K562 (cell line): ENCODE measurements at places on chromosomes 13 and 19. TPM values are rescaled to one million over a fixed set of nuclear protein-coding genes. Genes with fewer than 3 reads are reported as not detected.

DNA sequence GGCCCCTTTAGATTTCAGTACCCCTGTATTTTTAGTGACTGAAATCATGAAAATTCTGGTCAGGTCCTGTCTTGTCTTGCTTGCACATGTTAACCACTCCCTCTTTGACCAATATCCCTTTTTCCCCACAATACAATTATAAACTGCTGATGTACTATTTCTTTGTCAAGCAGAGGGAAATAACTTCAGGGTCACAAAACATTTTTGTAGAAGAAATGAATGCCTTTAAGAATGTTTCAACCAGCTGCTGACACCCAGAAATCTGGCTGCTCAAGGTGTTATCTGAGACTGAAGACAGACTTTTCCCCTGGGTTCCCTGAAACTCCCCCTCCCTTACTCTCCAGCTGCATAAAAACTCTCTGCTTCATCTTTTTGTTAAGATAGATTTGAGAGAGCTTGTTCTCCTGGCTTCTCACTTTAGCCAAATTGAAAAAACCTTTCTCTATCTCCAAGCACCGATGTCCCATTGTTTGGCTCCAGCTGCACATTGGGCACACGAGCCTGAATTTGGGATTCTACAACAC, 18.4 kb upstream of the ACOD1 start:
- no peak for DNase-seq

GRCh38 chr13:67806796-67807195, 576.7 kb upstream of the PCDH9 start:
- no peak for DNase-seq

- no peak for DNase-seq
These were observed 171.7 kb upstream of the MAB21L1 start for GRCh38 chr13:35648201-35648600.

GRCh38 chr19:57210381-57210780, 19.1 kb downstream of the ZNF264 start:
- DNase-seq: no peak

- no peak for DNase-seq
These were observed 1.1 kb downstream of the SLITRK1 start for GRCh38 chr13:83881140-83881684.

DNA sequence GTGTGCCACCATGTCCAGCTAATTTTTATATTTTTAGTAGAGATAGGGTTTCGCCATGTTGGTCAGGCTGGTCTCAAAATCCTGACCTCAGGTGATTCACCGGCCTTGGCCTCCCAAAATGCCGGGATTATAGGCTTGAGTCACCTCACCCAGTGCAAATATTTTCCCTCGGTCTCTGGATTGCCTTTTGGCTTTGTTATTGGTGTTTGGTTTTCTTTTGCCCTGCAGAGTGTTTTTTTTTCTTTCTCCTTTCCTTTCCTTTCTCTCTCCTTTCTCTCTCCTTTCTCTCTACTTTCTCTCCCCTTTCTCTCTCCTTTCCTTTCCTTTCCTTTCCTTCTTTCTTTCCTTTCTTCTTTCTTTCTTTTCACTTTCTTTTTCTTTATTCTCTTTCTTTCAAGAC, 33.2 kb downstream of the KDM4B start:
- DNase-seq: no peak

DNA sequence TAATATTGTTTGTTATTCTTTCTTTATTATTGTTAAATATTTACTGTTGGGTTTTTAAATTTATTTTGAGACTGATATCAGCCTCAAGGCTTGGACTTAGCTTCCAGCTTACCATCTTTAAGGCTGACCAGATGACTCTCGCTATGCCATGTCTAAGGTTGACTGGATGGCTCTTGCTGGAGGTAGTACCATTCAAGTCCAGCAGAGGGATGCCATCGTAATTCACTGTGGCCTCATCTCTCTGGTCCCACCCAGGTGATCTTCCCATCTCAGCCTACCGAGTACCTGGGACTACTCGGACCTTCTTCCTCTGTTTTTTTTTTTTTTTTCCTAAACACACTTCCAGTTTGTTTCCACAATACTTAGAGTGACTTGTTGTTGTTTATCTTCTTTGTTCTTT, 41.7 kb upstream of the ZNF91 start:
- DNase-seq: peak; percentile 9

GRCh38 chr19:41796901-41797300, 514 bp downstream of the CEACAM3 start:
- DNase-seq: no peak

- peak; percentile 68 for DNase-seq
These were observed 66.9 kb upstream of the TM9SF2 start for GRCh38 chr13:99434258-99434788.

DNA sequence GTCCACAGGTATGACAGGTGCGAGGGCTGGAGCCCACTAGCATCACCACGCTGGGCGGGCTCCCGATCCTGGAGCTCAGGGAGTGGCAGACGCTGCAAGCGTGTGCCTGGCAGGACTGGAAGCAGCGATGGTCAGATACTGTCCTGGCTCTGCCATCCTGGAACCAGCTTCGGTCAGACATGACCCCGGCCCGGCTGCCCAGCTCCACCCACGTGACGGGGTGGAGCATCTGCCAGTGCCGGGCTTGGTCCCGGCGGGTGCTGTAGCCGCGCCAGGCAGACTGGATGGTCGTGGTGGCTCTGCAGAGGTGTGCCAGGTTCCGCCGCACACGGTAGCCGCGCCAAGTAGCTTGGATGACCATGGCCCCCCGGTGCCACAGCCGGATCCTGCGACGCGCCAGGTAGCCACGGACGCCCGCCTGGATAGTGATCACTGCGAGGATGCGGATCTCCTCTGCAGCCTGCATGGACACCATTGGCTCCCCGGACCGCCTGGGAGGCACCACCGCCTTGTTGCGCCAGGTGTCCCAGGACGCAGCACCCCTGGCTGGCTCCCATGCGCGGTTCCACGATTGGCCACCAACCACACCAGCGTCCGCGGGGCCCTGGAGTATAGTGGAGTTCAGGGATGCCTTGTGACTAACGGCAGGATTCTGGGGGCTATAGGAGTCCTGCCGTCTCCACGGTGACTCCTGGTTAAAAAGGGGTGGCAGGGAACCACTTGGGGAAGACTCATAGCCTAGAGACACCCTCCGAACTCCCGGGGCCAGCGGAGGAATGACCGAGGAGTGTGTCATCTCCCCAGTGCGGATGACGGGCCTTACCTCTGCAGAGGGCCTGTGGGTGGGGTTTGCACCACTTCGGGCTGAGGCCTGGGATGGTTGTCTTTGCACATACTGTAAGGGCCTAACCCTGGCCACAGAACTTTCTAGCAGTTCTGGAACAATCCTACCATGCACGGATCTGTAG, 16.5 kb downstream of the IQCN start:
- no peak for DNase-seq

- no peak for DNase-seq
These were observed 22.4 kb downstream of the ZNF571 start for GRCh38 chr19:37572203-37572602.

DNA sequence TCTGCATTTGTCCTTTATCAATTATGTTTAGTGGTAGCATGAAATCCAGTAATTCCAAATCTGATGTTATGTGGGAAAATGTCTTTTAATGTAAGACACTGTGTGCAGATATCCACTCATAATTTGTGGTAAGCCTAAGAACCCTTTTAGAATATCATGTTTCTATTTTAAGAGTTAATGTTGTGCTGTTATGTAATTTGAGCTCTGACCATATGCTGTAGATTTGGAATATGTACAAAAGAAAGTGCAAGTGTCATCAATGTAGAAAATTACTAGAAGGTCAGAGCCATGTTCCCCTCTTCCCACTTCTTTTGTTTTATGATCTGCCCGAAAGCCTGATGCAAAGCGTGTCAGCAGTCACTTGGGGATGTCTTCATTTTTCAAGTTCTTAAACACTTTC, 44.5 kb downstream of the SCEL start:
- no peak for DNase-seq

DNA sequence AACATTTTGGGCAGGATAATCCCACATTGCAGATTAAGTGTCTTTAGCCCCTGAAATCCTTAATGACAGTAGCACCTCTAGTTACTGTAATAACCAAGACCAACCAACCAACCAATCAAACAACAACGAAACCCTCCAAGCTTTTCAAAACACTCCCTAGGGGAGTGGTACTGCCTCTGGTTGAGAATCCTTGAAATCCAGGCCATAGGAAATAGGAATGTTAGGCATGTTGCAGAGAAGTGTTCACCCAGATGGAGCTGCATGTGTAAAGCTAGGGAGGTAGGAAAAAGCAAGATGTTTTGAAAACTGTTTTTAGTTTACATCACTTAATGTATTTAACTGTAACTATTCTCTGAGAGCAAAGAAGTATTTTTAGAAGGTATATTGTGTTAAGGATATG, 4.5 kb downstream of the LACC1 start:
- no peak for DNase-seq

DNA sequence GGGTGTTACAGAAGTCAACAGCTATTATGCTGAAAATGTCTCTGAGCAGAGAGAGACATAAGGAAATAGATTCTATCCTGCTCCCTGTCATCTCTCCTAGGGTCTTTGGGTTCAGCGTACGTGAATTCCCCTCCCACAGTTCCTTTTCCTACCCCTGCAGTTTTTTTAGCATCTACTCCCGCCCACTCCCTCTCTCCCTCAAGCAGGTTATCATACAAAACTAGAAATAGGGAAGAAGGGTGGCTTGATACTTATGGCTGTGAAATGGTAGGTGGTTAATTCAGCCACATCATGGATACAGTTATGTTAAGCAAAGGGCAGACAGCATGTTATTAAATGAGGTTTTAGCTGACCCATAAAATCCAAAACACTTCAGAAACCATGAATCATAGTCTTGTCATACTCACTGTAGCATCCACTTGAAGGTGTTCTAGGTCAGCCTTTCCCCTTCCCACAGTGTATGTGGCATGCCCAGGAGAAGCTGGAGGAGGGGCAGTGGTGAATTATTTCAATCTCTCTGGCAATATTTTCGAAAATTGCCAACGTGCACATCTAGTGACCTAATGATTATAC, 236.8 kb upstream of the SERP2 start:
- DNase-seq: no peak

DNA sequence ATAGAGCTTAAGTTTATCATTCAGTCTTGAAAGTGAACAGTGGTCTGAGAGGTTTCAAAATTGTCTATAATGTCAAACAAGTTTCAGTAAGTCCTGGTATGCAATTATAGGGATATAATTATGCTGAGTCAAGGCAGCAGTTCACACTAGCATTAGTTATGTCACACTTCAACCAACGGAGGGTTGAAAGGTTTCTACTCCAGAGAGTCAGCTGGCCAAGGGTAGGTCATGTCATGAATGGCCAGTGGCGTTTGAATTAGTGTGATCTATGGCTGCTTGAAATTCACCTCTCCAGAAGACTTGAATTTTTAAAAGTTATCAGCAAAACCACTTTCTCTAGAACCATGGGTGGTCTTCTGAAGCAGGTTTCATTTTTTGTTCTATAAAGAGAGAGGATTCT, 108.6 kb downstream of the TNFRSF19 start:
- no peak for DNase-seq

- peak; percentile 1 for DNase-seq
These were observed 204.0 kb upstream of the TSHZ3 start for GRCh38 chr19:31553112-31553845.

GRCh38 chr19:27971071-27971470, 1241.9 kb downstream of the UQCRFS1 start:
- DNase-seq: no peak

GRCh38 chr13:51333826-51334225, 5.7 kb upstream of the SERPINE3 start:
- DNase-seq: no peak

GRCh38 chr19:4298810-4299550, 3.2 kb downstream of the TMIGD2 start:
- no peak for DNase-seq

GRCh38 chr19:33434069-33434885, 60.8 kb downstream of the CEBPG start:
- DNase-seq: no peak

DNA sequence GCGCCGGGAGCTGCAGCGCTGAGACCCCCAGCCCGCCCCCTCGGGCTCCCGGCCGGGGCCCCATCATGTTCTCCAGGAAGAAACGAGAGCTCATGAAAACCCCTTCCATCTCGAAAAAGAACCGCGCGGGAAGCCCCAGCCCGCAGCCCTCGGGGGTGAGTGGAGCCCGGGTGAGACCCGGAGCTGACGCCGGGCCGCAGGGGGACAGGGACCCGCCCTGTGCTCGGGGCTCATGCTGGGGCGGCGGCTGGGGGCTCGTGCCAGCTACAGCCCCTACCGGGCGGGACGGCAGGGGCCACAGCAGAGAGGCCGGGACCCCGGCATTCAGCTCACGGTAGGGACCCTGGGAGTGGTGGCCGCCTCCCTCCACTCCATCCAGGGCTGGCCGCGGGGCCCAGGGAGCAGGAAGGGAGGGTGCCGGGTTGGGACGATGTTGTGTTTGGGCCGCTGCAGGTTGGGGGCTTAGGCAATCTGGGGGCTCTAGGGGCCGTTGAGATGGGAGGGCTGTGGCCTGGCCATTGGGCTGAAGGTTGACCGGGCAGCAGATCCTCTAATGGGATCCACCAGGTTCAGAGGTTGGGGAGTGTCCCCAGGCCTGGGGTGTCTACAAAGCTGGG, 482 bp downstream of the ARHGAP45 start:
- peak; percentile 48 for DNase-seq

GRCh38 chr13:69264362-69265334, 843.0 kb upstream of the ATXN8OS start:
- peak; percentile 5 for DNase-seq

DNA sequence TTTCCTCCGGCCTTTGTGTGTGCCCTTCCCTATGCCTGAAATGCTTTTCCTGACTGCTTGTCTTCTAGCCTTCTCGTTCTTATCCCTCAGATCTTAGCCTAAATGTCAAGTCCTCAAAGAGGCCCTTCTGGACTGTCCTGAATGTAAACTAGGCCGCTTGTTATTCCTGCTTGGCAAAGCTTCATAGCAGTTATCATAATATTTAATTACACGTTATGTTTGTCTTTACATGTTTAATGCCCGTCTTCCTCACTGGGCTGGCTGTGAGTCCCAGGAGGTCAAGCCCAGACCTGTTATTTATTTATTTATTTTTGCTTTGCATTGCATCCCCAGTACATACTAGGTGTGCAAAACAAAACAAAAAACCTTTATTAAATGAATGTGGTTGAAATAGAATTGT, 62.7 kb downstream of the SIPA1L3 start:
- no peak for DNase-seq

- no peak for DNase-seq
These were observed 63.0 kb downstream of the ITGBL1 start for GRCh38 chr13:101515504-101515903.

GRCh38 chr19:50287331-50287730, 41.8 kb downstream of the KCNC3 start:
- DNase-seq: no peak

NAA16 gene
- 11.3 and 13.6 TPM in 2 replicates for total RNA-seq

FOXA3 gene
- total RNA-seq: 8.1 and 8.6 TPM in 2 replicates

PSPN gene
- 1.1 TPM in 2 replicates for total RNA-seq

HSD17B14 gene
- 0.16 TPM in 1 of 2 replicates, not detected in the other for total RNA-seq

HPN gene
- total RNA-seq: 0.20 and 0.36 TPM in 2 replicates

ZNF132 gene
- total RNA-seq: not detected in 2 replicates

CCDC8 gene
- total RNA-seq: 21.9 and 22.5 TPM in 2 replicates

APOC1 gene
- total RNA-seq: 220 and 308 TPM in 2 replicates

ZNF850 gene
- total RNA-seq: 8.6 and 10.4 TPM in 2 replicates

C13orf42 gene
- not detected in 2 replicates for total RNA-seq

CD33 gene
- total RNA-seq: 34.1 and 36.1 TPM in 2 replicates

MRI1 gene
- 45.8 and 47.3 TPM in 2 replicates for total RNA-seq

GIPR gene
- total RNA-seq: 21.7 and 24.4 TPM in 2 replicates

DENND1C gene
- total RNA-seq: 0.49 and 0.78 TPM in 2 replicates

CD70 gene
- total RNA-seq: 0.58 and 1.5 TPM in 2 replicates

ICAM5 gene
- 69.7 and 89.5 TPM in 2 replicates for total RNA-seq
